ENCODE measurements at places on chromosomes 4 and X.

DNA sequence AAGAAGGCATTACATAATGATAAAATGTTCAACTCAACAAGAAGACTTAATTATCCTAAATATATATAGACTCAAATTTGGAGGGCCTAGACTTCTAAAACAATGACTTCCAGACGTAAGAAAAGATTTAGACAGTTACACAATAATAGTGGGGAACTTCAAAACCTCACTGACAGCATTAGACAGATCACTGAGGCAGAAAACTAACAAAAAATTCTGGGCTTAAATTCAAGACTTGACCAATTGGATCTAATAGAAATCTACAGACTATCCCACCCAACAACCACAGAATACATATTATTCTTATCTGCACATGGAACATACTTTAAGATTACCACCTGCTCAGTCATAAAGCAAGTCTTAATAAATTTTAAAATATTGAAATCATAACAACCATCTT lies 93.3 kb upstream of the ARSJ start:
- H3K4me1 ChIP-seq: no peaks in the 10 kb centered on the region
- no peak for DNase-seq
- no peak overlapping the region for H3K4me3 ChIP-seq
- no peaks in the 10 kb centered on the region for H3K36me3 ChIP-seq

- H3K4me1 ChIP-seq: peaks cover 9% of the 10 kb centered on the region
- no peaks in the 10 kb centered on the region for H3K36me3 ChIP-seq
- DNase-seq: no peak
Observed at GRCh38 chr4:120055162-120055561, 11.5 kb downstream of the MAD2L1 start.

DNA sequence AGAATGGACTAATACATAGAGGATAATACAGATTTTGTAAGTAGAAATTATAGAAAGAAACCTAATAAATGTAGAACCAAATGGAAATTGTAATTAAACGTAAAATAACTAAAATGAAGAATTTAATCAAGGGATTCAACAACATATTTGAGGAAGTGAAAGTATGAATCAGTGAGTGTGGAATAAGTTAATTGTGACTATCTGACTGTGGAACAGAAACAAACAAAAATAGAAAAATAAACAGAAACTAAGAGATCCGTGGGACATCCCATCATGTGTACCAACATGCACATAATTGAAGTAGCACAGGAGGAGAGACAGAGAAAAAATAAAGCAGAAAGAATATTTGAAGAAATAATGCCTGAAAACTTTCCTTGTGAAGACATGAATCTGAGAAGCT lies 208.6 kb upstream of the TACR3 start:
- H3K27ac ChIP-seq: no peak overlapping the region
- no peaks in the 10 kb centered on the region for H3K27me3 ChIP-seq
- no peaks in the 10 kb centered on the region for H3K4me1 ChIP-seq
- DNase-seq: no peak
- no peak overlapping the region for H3K4me3 ChIP-seq
- no peaks in the 10 kb centered on the region for H3K36me3 ChIP-seq

GRCh38 chr4:1669270-1669669 lies 14.8 kb downstream of the FAM53A start:
- no peaks in the 10 kb centered on the region for H3K27me3 ChIP-seq
- H3K4me1 ChIP-seq: no peaks in the 10 kb centered on the region
- H3K4me3 ChIP-seq: no peak overlapping the region
- no peaks in the 10 kb centered on the region for H3K36me3 ChIP-seq
- no peak for DNase-seq
